ENCODE measurements at places on chromosomes 16 and 17.

DNA sequence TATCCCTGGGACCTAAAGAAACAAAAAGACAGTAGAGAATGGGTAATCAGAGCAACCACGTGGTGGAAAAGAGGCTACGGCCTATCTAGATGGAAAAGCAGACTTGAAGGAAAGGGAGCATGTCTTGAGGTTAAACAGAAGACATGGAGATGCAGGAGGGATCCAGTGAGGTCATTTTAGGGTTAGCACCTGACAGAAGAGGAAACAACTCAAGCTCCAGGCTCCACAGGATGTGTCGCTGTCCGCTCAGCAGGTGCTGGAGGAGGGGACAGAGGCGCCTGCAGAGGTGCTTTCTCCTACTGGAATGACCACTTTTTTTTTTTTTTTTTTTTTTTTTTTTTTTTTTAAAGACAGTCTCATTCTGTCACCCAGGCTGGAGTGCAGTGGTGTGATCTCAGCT lies 47.5 kb upstream of the CLEC3A start:
- no peak for DNase-seq

- no peak for DNase-seq
Measured at GRCh38 chr16:23410176-23410575, 42.8 kb downstream of the COG7 start.

- no peak for DNase-seq
Measured at GRCh38 chr17:76530095-76530723, 7.3 kb downstream of the CYGB start.

GRCh38 chr16:78216166-78216745 lies 116.8 kb downstream of the WWOX start:
- DNase-seq, result no peak

GRCh38 chr17:413706-414380 lies 61.2 kb upstream of the RPH3AL start:
- no peak for DNase-seq

DNA sequence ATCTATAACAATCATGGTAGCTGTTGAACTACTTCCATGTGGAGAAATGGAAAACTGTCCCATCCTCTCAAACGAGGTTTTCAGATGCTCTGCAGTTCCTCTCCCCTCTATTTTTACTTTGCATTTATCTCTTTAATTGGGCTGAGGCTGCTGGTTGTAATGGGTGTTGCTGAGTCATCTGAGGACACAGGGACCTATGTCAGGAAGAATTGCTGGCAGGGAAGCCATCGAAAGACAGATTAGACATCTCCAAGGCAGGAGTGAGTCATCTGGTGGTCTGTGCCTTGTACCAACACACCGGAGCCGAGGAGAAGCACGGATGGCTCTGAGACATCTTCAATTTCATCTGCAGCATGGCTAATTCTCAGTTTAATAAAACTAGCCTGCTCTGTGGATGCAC lies 394.5 kb downstream of the GRIN2A start:
- DNase-seq, result no peak

DNA sequence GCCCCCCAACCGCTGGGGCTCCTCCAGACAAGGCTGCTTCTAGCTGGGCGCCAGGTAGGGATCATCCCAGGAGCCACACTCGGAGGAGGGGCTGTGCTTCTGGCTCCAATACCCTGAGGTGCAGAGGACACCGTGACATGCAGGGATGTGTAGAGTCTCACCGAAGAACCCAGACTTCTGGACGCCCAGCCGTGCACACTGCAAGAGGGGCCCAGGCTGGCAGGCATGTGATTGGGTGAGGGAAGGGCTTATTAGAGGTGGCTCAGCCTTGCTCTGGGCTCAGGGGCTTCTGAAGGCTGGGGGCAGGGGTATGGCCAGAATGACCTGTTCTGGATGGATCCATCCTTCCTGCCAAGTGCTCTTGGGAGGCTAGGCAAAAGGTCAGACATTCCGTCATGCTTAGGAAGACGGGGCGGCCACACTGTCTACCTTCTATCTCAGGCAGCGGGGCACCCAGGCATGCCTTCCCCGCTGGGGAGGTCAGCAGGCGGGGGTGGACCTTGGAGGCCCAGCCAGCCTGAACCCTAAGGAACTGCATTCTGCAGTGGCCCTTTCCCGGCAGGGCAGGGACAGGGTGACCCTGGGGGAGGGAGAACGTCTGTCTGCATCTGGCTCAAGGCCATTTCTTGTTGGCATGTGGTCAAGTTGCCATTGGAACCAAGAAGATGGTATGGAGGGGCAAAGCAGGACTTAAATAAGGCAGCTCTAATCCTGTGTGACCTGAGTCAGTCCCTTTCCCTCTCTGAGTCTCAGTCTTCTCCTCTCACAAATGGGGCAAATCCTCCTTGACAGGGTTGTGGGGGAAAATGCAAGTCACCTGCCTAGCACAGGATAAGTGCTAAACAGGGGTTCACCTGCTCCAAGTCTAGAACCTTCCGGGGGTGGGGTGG lies 5.8 kb upstream of the ADGRG1 start:
- DNase-seq, result no peak

DNA sequence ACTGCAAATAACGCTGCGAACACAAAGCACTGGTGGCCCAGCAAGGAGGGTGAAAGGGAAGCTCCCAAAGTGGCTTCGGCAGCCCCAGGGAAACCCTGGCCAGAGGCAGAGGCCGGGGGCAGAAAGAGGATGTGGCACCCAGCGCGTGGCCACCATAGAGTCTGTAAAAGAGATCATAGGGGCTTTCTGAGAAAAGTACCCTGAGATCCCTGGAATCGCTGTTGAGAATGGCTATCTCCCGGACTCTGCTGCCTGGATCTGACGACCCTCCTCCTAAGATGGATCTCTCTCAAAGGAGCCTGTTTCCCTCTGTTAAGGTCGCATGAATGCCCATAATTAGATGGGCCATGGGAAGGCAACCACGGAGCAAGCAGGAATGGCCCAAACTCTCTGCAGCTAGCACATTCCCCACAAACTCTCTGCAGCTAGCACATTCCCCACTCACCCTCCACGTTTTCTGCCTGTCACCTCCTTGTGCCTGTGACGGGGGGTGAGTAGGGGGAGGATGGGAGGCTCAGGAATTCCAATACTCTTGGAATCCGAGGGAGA lies 364.4 kb downstream of the XYLT1 start:
- no peak for DNase-seq

DNA sequence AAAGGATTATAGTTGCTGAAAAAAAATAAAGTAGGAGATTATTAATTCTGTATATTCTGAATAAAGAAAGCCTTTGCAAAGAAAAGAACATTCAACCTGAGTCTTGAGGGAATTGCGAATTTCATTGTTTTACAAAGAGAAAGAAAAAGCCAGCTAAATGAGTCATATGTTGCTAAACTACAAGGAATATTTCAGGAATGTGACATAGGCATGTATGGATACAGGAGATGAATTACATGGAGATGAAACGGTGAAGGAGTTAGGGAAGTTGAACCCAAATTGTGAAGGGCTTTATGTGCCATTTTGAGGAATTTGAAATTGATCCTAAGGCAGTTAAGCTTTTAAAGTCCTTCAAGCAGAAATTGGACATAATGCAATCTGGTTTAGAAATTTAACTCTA lies 177.3 kb upstream of the RBL2 start:
- no peak for DNase-seq

- DNase-seq, result no peak
Measured at GRCh38 chr16:85810097-85810741, 10.7 kb downstream of the COX4I1 start.

- DNase-seq, result no peak
Measured at GRCh38 chr16:3536271-3536731, 35.5 kb downstream of the CLUAP1 start.

DNA sequence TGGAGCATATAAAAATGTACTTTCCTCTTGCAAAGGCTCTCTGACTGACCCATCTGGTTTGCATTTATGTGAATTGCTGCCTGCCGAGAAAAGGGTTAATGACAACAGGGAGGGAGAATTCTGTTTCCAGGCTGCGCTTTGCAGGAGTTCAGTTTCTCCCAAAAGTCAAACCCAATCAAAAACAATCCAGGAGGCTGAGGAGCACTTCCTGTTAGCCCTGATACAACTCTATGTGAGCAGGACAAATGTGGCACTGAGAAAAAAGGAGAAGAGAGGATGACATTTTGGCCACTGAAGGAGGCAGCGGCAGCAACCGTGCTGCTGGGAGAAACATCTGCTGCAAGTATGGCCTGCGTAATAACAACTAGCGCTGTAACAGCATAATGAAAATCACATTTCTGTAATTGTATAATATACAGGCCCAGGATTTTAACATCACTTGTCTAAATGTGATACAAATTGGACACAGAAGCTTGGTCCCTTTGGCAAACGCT lies 26.8 kb upstream of the ELAC2 start:
- DNase-seq, result no peak

DNA sequence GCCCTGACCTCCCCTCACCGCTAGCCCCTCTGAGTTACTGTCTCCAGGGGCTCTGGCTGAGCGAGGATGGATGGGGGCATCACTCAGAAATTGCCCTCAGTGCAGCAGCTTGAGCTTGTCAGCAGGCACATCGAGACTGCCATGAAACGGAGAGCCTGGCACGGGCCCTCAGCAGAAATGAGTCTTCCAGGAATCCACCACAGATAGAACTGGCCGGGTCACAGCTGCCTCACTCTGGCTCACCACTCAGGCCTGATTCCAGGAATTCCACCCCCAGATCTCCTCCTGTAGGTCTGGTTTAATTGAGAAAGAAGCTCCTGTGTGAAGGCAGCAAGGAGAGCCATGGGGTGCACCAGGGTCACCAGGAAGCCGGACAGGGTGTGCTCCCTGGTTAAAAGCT lies 85.5 kb downstream of the GSG1L start:
- no peak for DNase-seq

GRCh38 chr16:30934827-30935557 lies 11.6 kb downstream of the FBXL19 start:
- no peak for DNase-seq

- no peak for DNase-seq
Measured at GRCh38 chr17:76329664-76330063, 21.6 kb upstream of the QRICH2 start.

- no peak for DNase-seq
Measured at GRCh38 chr16:67504031-67505021, 21.0 kb upstream of the AGRP start.

- DNase-seq, result no peak
Measured at GRCh38 chr17:64277831-64278562, 14.9 kb upstream of the TEX2 start.

- DNase-seq, result peak; percentile 18
Measured at GRCh38 chr16:66899945-66900710, 18.6 kb downstream of the CDH16 start.

DNA sequence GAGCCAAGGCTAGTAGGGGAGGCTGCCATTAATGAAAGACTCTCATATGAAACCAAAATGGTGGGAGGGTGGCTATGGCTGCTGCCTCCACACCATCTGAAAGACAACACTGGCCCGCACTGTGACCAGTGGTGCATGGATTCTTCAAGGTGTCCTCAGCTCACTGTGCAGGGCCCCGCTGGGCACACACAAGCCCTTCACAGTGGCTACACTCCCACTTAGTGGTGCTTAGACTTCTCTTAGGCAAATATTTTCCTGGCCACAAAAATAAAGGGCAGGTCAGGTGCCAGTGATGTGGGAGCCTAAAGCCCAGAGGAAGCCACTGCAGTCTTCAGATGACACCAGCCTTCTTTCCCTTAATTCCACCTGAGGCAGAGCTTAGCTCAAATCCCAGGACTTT lies 38.1 kb upstream of the IRX3 start:
- DNase-seq, result no peak

DNA sequence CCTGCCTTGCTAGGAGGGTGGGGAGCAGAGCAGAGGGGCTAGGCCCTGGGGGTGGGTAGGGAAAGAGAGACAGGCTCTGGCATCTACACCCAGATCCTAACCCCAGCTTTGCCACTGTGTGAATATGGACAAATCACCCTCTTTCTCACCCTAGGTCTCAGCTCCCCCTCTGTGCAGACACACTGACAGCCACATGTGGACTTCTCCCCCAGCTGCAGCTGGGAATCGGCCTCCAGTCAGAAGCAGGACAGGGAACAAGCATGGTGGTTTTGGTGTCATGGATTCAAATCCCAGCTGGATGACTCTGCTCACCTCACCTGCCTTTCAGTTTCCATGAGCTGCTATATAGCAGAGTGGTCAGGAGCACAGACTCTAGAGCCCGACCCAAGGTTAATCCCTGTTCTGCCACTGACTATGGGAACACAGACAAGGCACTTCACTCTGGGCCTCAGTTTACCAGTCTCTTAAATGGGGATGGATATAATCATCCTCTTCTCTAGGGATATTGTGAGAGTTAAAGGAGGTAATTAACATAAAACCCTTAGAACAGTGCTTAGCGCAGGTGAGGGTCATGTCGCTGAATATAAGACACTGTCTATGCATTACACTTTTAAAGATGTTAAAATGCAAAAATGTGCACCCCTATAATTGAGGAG lies 26.2 kb upstream of the MAP3K14 start:
- DNase-seq, result no peak

DNA sequence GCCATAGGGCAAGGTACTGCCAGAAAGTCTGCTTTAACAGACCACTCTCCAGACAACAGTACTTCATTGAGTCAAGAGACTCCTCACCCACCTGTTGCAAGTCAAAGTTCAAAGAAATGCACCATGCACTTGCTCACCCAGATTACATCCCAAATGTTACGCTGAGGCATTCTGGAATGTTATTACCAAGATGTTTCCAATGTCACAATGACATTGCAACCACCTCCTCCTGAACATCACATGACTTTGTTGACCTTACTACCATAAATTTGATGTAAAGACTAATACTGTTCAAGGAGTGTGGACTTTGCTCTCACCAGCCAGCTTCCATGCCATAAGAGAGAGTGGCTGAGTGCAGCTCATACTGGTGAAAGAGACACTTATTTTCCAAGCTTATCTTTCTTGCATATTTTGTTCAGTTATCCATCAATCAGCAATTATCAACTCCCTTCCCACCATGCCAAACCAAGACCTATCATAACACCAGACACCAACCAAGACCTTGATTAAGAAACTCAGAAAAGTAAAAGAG lies 58.5 kb upstream of the BCAR1 start:
- DNase-seq, result no peak

GRCh38 chr16:53156516-53156915 lies 101.7 kb downstream of the CHD9 start:
- no peak for DNase-seq

- DNase-seq, result peak; percentile 64
Measured at GRCh38 chr17:50953831-50954601, 87.9 kb upstream of the TOB1 start.

DNA sequence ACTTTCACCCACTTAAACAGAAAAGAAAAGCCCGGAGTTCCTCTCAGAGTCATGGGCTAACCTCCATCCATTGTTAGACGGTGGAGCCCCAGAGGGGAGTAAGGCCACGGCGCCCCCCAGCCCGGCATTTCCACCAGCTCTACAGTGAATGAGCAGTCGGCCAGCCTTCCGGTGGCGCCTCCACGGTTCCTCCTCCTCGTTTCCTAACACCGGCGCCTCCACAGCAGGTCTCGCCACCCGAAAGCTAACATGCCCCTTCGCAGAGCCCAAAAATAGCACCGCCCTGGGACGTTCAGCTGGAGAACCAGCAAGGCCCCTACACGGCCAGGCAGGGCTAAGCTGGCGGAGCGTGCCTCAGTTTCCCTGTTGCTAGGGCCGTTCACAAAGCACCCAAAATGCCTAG lies 858 bp downstream of the MMD start:
- no peak for DNase-seq

GRCh38 chr17:8994319-8994718 lies 27.0 kb upstream of the NTN1 start:
- DNase-seq, result peak; percentile 29

GRCh38 chr16:82860071-82860470 lies 233.3 kb downstream of the CDH13 start:
- no peak for DNase-seq
